ENCODE measurements at places on chromosomes 4 and X. TPM values are rescaled to one million over a fixed set of nuclear protein-coding genes. Genes with fewer than 3 reads are reported as not detected.

Gene CT45A8
- 27.7 TPM for total RNA-seq

Gene CTAG1A
- not detected for total RNA-seq

Gene GAGE12F
- 581 TPM for total RNA-seq

DNA sequence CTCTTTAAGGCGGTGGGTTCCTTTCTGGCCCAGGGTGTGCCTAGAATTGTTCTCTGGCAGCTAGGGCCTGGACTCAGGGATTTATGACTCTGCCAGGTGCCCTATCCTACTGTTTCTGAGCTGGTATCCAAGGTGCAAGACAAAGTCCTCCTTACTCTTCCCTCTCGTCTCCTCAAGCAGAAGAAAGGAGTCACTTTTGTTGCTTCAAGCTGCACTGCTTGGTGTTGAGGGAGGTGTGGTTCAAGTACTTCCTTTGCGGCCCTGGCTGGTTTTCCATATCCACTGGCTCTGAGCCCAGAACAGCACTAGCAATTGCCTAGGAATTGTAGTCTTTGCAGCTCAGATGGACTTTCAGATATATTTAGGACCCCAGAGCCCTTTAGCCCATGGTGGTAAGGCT is 39.3 kb downstream of the RTL3 start:
- H3K27ac ChIP-seq: no peak overlapping the region
- DNase-seq: no peak
- no peak overlapping the region for H3K4me3 ChIP-seq
- H3K4me1 ChIP-seq: no peaks in the 10 kb centered on the region

DNA sequence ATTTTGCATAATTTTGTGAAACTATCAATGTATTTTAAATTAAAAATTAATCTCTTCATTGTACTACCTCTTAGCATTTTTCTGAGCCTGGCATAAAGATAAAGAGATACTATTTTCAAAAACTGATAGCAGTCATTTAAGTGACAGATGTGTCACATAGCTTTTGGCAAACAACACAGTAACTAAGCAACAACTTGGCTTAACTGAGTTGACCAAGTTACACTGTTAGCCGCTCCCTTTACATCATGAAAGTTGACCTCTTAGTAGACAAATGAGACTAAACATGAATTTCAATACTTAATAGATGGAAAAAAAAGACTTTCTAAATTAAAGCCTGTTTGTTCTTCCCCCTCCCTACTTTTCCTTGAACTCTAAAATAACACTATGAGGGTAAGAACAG is 62.0 kb downstream of the ATP8A1 start:
- no peak overlapping the region for H3K27ac ChIP-seq
- DNase-seq: no peak
- no peak overlapping the region for H3K4me3 ChIP-seq
- H3K27me3 ChIP-seq: no peaks in the 10 kb centered on the region

DNA sequence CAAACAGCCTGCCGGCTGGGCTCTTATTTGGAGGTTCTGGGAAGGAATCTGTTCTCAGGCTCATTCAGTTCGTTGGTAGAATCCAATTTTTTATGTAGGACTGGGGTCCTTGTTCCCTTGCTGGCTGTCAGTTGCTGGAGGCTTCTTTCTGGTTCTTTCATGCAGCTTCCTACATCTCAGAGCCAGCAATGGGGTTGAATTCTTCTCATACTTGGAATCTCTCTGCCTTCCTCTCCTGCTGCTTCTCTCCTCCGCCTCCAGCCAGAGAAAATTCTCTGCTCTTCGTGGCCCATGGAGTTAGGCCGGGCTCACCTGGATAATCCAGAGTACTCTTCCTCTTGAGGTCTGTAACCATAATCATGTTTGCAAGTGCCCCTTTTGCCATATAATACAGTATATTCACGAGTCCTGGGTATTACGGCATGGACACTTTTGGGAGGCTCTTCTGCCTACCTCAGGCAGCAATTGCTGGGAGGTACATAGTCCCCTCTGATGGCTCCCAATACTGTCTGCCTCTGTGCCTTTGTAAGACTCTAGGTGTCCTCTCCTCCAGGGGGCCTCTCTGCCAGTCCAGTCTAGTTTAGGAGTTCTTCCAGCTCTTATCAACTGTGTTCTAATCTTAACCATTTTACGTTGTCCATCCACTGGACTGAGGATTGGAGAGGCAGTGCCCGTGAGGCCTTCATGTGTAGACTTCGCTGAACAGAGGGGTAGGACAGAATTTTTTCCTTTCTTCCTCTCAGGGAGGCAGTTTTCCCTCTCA is 2.2 kb downstream of the TRMT44 start:
- H3K36me3 ChIP-seq: peaks cover 31% of the 10 kb centered on the region
- peaks cover 8% of the 10 kb centered on the region for H3K4me1 ChIP-seq
- H3K27ac ChIP-seq: no peak overlapping the region
- no peaks in the 10 kb centered on the region for H3K27me3 ChIP-seq
- no peak for DNase-seq

DNA sequence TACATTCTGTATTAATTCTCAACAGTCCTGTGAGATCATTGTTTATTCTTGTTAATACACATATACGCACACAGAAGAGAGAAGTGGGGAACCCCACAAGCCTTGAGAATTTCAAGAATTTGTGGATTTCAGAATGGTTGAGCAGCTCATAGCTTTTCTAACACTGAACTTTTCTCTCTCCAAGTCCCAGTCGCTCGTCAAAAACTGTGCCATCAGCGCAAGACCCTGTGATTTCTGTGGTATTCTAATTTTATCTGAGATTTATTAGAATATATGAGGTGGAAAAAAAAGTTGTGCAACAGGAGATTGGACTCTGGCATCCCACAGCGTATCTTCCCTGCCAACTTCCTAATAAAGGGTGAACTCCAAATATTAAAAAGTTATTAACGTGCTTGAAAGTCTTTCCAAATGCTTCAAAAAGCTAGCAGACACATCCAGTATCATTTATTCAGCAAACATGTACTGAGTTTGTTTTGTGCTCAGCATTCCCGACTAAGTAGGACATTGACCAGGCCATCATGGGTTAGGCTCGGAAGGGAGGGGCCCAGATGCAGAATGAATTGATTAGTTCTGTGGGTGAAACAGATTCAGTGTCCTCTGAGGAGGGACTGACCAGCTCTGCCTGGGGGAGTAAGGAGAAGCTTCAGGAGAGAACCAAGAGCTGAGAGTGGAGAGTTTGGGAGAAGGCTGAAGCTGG is 165.6 kb downstream of the CBR4 start:
- no peaks in the 10 kb centered on the region for H3K36me3 ChIP-seq
- DNase-seq: no peak
- H3K4me1 ChIP-seq: no peaks in the 10 kb centered on the region

DNA sequence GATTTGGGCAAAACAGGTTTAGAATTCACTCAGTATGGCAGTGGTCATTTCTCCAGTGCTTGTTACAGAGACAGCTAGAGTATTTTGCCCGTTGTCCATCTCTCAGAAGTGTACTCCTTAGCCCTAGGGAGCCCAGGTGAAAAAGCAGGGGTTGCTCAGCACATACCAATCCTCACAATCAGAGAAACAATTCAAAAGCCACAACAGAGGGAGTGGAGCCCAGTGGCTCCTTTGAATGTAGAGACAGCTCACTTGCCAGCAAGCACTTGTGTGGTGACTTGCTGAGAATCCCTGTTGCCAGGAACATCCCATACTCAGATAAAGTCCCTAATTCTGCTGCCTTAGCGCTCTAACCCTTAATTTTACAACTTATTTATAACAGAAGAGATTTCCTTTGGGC is 1488.3 kb downstream of the RPA4 start:
- H3K27ac ChIP-seq: no peak overlapping the region
- no peak for DNase-seq
- no peaks in the 10 kb centered on the region for H3K36me3 ChIP-seq
- no peak overlapping the region for H3K4me3 ChIP-seq
- no peaks in the 10 kb centered on the region for H3K27me3 ChIP-seq

DNA sequence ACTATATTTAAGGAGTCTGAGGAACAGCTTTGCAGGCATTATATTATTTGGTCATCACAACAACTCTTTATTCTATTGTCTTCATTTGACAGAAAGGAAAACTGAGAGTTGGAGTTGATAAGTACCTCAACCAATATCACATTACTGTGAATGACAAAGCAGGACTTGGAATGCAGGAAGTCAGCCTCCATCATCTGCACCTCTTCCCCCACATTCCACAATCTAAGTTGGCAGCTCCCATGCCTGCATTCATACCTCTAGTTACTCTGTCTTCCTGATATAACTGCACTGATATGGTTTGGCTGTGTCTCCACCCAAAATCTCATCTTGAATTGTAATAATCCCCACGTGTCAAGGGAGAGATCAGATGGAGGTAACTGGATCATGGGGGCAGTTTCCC is 356.7 kb downstream of the GALNTL6 start:
- DNase-seq: no peak
- H3K36me3 ChIP-seq: no peaks in the 10 kb centered on the region
- no peaks in the 10 kb centered on the region for H3K27me3 ChIP-seq
- no peaks in the 10 kb centered on the region for H3K4me1 ChIP-seq
- H3K27ac ChIP-seq: no peak overlapping the region
- no peak overlapping the region for H3K4me3 ChIP-seq
